ENCODE measurements at places on chromosomes 1 and 21.

- peak; percentile 45 for DNase-seq
Measured at GRCh38 chr1:92858564-92859399, 26.9 kb downstream of the RPL5 start.

- DNase-seq: no peak
Measured at GRCh38 chr1:244326757-244327156, 125.0 kb downstream of the ADSS2 start.

DNA sequence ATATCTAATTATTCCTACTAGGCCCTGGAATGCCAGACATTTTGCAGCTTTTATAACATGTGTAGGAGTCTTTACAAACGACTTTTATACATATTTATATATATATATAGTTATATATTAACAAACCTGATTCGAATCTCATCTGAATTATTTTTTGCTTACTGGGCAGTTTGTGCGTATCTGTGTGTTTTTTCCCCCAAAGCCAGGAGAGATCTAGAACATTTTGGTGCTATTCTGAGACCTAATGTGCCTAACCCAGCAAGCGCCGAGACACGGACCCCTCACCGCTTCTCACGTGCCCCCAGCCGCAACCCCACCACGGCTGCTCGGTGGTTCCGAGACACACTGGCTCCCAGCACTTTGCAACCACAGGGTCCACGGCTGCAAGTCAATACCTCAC, 54.8 kb downstream of the CASZ1 start:
- DNase-seq: no peak

DNA sequence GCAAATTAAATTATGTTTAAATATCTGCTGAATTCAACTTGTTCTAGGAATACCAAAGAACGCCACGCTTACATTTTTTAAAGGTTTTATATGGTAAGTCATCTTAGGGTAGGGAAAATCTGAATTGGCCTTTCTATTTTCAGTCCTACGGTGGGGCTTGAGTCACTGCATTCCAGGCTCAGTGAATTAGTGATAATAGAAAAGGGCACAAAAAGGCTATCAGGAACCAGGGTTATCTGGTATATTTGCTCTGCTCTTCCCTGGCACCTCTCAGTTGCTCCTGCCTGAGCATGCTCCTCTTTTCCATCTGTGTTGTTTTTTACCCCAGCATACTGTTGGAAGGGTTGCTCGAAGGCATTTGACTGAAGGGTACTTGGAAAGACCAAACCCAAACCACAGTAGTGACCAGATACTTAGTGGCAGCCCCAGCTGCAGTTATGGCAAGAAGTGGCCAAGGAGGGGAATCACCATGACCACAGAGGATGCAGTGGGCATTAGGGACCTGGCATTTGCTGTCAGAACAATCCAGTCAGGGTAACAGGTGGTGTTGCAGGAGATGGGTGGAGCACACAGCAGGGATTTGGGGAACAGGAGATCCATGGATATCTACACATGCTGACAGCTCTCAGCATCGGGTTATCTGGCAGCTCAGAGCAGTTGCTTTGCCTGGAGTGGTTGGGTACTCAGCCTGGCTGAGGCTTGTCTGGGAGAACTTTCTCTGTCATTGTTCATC, 2.3 kb downstream of the OVAAL start:
- no peak for DNase-seq

DNA sequence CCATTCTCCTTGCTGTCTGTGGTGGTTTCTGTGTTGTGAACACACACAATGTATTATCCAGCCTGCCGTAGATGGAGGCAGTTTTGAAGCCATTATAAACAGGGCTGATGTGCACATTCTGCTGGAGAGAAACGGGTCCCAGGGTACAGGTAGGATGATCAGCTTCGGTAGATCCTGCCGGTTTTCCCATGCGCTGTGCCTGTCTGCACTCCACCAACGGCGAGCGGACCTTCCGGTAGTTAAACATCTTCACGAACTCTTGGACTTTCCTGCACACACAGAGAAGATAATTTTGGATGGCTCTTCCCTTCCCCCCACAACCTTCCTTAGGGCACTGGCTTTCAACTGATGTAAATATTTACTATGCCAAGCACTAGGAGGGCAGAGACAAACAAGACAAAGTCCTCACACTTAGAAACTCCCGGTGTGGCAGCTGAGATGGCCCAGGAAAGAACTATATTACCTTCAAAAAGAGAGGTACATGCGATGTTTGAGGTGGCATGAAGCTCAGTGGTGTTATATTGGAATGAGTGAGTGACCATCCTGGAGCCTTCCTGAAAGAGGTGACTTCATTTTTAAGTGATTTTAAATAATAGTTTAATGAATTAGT, 41.7 kb downstream of the ALPL start:
- no peak for DNase-seq

GRCh38 chr1:231557411-231557810, 28.9 kb downstream of the TSNAX start:
- DNase-seq: no peak

DNA sequence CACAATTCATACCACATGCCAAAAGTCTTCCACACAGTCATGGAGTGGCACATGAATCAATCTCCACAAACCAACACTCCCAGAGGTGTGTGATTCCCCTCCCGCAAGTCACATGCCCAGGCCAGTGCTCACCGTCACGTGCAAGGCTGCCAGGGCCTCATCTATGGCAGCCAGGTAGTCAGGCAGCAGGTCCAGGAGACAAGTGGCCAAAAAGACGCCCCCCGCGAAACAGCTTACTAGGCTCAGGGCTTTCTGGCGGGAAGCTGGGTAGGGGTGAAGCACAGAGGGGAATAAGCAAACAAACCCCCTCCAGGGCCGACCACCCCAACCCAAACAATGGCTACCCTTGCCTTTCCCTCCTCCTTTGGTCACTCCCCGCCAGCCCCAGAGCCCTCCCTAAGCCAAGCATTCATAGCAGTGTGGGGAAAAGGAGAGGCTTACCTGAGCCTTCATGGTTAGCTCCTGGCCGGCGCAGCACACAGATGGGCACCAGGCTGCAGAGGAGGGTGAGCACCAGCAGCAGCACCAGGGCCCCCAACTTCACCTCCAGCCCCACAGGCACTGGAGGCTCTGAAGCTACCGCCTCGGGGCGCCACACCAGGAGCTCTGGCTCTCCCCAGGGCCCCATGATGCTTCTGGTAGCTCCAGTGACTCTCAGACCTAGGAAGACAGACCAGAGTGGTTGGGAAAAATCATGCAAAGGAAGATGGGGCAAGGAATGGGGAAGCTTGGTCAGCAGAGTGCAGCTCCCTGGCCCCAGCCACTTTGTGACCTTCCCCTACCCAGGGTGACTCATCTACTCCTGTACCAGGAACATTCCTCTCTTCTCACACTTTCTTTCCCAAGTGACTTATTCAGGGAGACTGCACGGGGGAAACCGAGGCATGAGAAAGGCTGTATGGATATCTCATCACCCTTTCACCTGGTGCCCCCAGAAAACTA, 978 bp downstream of the SLC39A1 start:
- DNase-seq: no peak

DNA sequence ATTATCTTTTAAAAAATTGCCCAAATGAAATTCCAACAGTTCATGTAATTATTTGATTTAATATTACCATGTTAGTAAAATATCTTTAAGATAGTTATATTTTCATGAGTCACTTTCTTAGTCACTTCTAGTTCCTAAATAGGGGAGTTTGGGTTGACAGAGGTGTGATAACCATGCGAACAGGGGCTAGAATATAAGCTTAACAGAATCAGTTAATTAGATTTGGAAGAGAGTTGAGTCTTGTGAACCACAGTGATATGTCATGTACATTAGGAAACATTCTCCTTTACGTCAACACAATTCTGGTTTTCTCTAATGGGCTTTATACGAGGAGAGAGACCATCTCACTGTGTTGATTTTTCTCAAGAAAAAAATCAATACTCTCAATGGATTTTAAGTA, 64.8 kb upstream of the ZNF281 start:
- no peak for DNase-seq

- no peak for DNase-seq
Measured at GRCh38 chr1:4224684-4225467, 324.8 kb upstream of the C1orf174 start.

- no peak for DNase-seq
Measured at GRCh38 chr1:158400871-158401270, 1.6 kb upstream of the OR10T2 start.

DNA sequence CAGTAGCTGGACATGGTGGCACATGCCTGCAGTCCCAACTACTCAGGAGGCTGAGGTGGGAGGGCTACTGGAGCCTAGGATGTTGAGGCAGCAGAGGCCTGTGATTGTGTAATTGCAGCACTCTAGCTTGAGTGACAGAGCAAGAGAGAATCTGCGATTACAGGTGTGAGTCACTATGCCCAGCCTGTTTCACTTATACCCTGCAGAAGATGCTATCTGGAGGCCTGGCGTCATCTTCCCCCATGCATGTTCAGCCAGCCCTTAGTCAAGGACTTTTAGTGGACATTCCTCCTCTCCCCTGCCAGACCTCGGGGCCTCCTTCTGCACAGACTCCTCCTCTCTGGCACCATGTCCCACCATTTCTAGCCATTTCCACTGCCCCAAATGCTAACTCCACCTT, 36.3 kb upstream of the RCC2 start:
- DNase-seq: no peak

GRCh38 chr21:28066596-28067387, 925.9 kb downstream of the LTN1 start:
- no peak for DNase-seq

- peak; percentile 15 for DNase-seq
Measured at GRCh38 chr1:160862203-160863060, at the start of gene CD244. TSS of gene CD244 (minus strand) at chr1:160862887. CDS start at chr1:160862677, 210 bp downstream.

GRCh38 chr1:228008391-228009115, 1.8 kb downstream of the WNT3A start:
- no peak for DNase-seq

GRCh38 chr1:188642704-188643103, 1814.0 kb downstream of the PLA2G4A start:
- no peak for DNase-seq

DNA sequence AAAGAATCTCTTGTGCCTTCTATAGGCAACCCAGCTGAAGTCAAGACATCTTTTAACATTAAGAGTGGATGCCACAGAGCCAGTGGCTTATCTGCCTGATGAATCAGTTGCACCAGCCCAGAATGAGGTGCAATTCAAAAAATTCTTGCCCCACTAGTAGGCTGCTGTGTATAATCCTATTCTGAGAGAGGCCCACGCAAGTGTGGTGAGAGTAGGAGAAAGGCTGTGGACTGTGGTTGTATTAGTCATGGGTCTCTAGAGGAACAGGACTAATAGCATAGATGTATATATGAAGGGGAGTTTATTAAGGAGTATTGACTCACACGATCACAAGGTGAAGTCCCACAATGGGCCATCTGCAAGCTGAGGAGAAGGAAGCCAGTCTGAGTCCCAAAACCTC, 216.4 kb downstream of the LTN1 start:
- no peak for DNase-seq

DNA sequence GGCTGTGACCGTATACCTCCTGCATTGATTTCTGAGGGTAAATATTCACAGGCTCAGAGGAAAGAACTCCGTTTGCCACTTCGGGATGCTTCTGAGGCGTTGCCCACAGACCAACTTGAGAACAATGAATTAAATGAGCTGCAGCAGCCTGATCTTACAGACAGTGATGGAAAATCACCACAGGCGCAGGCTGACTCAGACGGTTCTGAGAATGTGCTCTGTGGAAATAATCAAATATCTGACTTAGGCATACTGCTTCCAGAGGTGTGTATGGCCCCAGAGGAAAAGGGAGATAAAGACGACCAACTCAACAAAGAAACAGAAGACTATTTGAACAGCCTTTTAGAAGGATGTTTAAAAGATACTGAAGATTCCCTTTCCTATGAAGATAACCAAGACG, 76.7 kb upstream of the SCCPDH start:
- DNase-seq: no peak

GRCh38 chr1:58782178-58783089, 1.4 kb downstream of the JUN start:
- peak; percentile 39 for DNase-seq

- no peak for DNase-seq
Measured at GRCh38 chr1:221089273-221089672, 210.0 kb downstream of the HLX start.

DNA sequence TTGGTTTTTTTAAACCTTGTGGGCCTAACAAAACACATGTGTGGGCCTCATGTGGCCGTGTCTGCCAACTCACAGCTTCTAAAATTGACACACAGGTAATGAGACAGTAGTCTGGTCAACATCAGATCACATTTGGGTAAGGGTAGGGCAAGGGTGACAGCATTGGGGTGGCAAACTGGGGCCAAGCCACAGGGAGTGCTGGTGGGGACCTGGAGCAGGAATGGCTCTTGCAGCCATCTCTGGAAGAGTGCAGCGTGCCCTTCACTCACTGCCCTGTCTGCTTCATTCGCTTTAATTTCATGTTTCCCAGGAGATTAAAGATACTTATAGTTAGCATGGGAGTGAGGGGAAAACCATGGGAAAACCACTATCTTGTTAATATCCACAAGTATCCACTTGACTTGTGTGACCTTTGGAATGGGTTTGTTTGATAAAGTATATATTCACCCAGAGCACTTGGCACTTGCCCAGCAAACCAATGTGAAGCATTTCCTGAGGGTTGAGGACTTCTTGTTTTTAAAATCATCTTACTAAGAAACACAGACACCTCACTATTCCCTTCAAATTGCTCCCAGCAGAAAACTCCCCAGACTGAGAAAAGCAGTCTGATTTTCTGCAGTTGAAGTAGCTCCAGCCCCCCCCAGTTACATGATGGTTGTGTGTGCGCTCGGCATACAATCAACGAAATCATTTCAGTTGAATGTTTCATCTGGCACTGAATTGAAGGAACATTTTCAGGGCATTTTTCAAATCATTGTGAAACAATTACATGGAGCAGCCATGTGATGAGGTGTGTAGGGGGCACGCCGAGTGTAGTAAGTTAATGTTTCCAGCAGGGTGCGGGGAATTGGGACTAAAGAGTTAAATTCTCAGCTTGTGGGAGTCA, 175.7 kb downstream of the VPS13D start:
- no peak for DNase-seq

GRCh38 chr1:1309251-1310108, 1.1 kb downstream of the PUSL1 start:
- no peak for DNase-seq

DNA sequence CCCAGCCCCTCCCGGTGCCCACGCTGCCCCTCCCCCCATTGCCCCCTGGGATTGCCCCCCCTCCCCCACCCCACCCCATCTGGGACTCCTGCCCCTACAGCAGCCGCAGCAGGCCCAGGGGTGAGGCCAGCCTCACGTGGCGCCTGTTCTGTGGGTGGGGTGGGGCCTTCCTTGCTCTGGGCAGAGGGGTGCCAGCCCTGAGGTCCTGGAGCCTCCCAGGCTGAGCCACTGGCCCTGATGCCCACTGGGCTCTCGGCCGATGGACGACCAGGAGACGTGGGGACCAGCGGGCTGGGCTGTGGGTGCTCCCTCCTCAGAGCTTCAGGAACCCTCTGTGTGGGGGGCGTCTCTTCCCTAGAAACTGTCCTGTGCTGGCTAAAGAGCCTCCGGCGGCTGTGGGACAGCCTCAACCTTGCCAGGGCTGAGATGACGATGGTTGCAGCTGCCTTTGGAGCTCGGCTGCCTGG, 5.8 kb upstream of the C1orf159 start:
- no peak for DNase-seq

DNA sequence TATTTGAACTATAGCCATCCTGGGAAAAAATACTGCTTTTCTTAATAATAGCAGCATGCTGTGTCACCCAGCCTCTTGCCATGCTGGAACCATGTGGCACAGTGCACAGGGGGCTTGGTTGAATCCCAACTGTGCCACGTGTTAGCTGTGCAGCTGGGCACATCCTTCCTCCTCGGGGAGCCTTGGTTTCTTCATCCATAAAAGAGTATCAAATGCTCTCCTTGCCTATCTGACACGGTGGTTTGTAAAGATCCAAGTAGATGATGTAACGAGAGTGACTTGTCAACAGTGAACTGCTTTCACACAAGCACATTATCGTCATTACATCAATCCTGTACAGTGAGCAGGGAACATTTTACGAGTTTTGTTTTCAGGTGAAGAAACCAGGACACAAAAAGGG, 24.4 kb downstream of the VASH2 start:
- DNase-seq: no peak

Data from stimulated activated CD4-positive, alpha-beta T cell treated with anti-CD3 and anti-CD28 coated beads, Interleukin-1b, Interleukin-23, amount 100 ng/mL, for 4 hours (primary cell).